ENCODE measurements at places on chromosomes 6 and 20.

DNA sequence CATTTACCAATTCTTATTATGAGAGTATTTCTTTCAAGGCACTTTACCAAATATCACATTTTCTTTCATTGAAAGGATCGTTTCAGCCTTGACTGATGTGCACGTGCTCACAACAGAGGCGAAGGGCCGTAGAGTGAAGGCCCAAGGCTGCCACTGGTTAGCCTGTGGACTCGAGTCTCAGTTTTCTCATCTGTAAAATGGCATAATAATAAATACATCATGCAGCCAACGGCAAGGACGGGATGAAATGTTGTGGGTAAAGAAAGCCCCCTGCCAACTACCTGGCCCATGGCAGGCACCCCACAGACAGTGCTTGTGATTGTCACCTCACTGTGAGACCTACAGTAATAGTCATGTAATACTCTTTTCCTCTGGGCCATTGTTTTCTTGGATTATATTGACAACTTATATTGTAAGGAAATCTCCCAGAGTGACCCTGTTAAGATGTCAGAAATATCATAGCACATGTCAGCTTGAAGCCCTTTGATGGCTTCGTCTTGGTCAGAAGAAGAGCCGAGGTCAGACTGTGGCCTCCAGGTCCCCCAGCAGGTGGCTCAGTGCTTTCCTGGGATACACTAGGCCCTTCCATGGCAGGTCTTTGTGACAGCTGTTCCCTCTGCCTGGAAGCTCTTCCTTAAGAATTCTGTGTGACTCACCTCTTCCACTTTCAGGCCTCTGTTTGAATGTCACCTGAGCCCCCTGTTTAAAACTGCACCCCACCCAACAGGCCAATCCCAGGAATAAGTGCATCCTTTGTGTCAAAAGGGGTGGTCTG is 36.3 kb downstream of the FAM50B start:
- DNase-seq: no peak

DNA sequence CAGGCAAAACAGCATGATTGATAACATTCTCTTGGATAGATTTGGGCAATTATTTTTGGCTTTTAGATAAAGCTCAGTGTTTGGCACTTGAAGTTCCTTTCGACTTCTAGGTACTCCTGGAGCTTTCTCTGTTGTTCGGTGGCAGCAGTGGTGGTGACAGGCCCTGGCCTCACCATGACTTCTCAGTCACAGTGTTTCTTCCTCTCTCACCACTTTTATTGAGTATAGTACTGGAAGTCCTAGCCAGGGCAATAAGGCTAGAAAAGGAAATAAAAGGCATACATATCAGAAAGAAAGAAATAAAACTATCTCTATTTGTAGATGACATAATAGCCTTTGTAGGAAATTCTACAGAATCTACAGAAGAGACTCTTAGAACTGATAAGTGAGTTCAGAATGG is 101.2 kb upstream of the SIRPG start:
- no peak for DNase-seq

DNA sequence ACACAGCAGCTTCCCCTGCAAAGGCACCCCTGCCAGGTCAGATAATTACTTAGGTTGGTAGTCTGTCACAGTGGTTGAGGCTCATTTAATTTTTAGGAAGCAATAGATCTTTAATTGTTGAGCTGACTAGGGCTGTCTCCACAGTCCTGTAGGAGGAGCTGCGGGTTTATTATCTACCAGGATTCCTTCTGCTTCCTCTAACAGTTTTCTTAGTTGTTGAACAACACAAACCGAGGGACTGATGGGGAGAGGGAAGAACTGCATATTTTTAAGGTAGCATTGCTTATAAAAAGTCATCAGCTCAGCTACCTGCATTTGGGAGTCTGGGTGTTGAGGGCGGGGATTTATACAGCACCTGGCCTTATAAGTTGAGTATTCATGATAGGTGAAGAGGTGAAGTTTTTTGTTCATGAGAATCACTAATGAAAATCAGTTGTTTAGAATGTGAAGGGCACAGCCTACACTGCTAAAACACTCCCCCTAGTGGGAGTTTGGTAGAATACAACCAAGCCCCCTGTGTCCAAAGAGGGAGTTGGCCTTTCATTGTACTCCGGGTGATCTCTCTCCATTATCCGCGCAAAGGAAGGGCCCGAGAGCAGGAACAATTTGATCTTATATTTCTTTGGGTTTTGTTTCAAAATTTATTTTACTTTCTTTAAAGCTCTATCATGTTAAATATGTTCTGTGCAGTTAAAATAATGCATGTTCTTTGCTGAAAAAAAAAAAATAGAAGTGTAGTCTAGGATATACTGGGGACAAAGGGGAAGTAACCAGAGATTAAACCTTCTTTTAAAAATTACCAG is 69.6 kb downstream of the SSR1 start:
- DNase-seq: no peak

GRCh38 chr6:12163149-12163548 is 127.0 kb upstream of the EDN1 start:
- DNase-seq: no peak

- DNase-seq: no peak
These were observed 230.0 kb upstream of the SULF2 start for GRCh38 chr20:48015141-48015910.

DNA sequence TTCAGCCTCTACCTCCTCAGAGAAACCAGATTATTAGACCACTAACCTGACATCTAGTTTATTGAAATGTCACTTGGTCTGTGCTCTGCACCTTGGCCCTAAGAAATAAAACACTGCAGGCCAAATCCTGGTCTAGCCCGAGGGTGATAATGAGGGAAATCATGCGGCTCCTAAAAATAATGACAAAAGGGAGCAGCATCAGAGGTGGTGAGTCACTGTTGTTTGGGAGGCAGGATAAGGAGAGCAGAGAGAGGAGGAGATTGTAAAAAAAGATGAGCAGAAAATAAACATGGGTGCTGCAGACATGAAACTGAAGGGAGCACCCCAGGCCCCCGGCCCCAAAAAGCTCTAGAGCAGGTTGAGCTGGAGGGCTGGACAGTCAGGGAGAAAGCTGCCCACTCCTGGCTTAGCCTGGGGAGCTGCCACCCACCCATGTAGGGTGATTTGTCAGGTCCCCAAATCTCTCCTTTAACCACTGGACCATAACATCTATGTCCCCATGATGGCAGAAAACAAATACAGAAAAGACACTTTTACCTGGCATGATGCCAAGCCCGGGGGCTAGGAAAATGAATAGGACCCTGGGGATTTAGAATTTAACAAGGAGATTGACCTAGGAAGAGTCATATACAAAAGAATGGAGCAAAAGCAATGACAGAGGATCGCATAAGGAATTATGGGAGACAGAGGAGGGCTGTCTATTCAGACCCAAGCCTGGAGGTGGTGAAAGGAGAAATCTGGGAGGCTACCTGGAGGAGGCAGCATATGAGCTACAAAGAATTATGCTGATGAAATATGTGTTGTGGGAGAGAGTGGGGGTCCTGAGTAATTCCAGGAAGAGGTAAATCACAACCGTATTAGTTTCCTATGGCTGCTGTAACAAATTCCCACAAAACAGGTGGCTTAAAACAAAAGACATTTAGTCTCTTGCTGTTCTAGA is 103.7 kb downstream of the SNAP25 start:
- no peak for DNase-seq

DNA sequence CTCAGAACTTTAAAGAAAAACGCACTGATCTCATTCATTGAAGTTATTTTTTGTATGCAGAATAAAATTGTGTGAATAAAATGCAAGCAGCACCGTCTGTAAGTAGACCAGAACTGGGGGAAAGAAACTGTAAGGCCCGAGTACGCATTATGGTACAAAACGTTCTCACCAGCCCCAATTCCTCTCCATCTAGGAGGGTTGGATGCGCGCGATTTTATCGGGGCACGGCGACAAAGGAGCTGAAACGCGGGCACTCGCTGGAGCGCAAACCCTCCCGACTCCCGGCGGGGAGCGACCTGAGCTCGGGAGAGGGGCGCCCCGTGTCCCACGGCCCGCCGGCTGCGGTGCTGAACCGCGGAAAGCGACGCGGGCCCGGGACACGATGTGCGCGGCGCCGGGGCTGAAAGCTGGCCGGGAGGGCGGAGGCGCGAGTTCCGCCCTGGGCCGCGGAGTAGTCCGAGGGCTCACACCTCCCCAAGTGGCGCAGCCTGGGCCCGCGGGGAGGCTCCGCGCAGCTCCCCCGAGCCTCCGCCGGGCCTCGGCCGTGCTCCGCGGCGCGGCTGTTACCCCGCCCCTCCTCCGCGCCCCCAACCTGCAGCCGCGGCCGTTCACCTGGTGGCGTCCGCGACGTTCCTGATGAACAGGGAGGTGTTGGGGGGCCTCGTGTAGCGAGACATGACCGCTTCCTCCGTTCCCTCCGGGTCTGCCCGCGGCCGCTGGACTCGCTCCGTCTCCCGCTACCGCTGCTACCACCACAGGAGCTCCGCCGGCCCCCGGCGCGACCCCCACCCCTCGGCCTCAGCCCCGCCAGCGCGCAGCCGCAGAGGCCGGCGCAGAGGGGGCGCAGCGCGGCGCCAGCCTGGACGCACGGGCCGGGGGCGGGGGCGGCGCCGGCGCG is at the start of gene SRSF12:
Gene SRSF12, minus strand, starts transcription at position 861 of the 898 bp plus-strand sequence. Its CDS starts 184 bp downstream, at position 677.
- DNase-seq: peak; percentile 44

- DNase-seq: no peak
These were observed 147.9 kb downstream of the PDE7B start for GRCh38 chr6:135999393-135999792.

GRCh38 chr20:58431134-58431533 is 42.1 kb downstream of the VAPB start:
- DNase-seq: no peak

DNA sequence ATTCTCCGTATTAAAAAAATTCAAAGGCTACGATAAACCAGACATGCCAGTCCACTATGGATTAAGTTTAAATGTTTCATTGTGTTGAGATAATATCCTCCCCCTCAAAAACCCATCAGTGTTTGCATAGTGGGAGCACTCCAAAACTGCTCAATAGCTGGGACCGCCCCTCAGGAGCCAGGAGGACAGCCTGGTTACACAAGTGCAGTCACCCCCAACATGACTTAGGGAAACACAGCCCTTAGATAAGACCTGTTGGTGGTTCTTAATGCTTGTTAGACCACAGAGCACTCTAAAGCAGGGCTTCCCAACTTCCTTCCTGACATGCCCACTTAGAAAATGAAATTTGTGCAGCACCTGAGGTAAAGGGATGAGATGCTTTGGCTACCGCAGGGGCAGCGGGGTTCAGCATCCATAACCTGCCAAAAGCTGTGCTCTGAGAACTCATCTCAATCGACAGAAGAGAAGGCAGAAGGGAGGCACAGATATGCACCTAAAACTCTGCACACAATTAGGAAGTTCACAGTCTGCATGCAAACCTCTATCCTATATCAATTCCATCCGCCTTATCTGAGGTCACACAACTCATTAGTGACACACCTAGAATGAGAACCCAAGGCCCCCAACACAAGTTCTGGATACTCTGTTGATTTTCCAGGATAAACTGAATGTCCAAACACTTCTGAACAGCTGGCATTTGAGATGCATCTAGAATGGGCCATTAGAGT is 74.3 kb downstream of the RALGAPA2 start:
- no peak for DNase-seq

DNA sequence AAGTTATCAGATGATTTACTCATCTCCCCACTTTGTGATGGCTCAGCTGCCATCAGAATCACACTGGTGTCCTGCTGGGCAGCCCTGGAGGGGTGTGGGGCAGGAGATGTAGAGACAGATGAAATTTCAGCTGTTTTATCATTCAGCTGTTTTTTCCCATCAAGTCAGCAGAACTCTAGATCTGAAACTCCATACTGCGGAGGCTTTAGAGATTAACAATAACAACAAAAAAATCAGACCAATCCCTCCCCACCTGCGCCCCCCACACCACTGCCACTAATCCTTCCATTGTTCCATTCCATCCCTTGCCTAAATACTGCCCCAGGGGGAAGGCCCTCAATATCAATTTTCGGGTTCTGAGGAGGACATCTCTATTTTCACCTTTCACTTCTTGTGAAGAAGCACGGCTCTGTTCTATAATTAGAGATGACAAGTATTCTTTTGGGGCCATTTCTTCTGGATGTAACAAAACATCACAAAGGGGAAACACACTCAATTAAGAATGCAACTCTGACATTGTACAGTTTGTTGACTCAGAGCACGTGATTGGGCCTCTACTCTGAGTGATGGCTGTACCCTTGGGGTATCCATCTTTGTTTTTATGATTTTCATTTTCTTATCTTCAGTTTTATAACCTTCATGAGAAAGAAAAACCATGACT is 396.3 kb downstream of the ZFAND3 start:
- DNase-seq: no peak

DNA sequence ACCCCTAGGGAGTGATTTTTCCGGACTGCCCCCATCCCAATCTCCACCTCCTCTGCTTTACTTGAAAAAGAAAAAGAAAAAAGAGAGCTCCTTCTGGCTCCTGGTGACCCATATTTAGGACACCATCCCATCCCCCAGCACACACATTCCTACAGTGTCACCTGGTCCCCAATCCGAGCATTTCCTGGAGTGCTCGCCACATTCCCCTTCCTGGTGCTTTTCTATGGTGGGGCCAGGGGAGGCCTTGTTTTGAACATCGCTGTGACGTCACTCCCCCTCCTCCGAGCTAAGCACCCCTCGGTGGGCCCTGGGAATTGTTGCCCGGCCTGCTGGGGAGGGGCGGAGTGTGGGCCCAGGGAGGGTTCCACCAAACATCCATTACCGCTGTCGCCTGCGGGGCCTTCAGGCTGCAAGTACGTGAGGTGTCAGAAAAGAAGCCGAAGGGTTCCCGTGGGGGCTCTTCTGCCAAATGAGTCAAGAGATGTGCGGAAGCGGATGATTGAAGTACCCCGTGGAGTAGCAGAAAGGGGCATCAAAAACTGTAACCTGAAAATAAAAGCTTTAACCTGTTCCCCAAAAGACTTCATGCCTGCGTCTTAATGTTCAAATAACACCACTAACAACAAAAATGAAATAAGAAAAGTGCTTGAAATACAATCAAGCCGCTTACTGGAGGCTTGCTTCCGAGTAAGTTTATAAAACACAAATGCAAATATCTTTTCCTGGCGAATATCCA is 2.8 kb upstream of the FOXC1 start:
- no peak for DNase-seq

- no peak for DNase-seq
These were observed 509.5 kb downstream of the CDH26 start for GRCh38 chr20:60467771-60468170.

GRCh38 chr6:31892821-31893220 is 4.7 kb downstream of the EHMT2 start:
- DNase-seq: no peak

DNA sequence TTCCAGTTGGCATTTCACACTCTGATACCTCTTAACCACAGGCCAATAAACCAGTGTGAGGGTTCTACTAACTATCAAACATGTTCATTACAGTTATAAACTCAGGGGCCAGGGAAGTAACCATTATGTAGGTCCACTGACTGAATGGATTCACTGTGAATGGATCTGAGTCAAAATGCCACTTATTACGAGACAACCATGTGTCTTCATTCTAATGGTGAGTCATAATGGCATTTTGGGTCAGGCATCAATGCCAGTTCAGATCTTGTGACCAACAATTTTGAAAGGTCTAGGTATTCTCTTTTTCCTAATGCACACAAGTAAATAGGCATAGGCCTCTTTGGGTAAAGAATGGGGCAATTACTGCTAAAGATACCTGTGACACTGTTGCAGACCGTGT is 112.2 kb upstream of the HEY2 start:
- no peak for DNase-seq
